ENCODE measurements at places on chromosomes 6 and 20. TPM values are rescaled to one million over a fixed set of nuclear protein-coding genes. Genes with fewer than 3 reads are reported as not detected.

GRCh38 chr20:45318386-45318939 is 10.4 kb upstream of the MATN4 start:
- no peak for DNase-seq

- no peak for DNase-seq
Observed at GRCh38 chr6:154252678-154253077, 103.9 kb downstream of the IPCEF1 start.

GRCh38 chr6:9485992-9486391 is 928.9 kb downstream of the TFAP2A start:
- no peak for DNase-seq

DNA sequence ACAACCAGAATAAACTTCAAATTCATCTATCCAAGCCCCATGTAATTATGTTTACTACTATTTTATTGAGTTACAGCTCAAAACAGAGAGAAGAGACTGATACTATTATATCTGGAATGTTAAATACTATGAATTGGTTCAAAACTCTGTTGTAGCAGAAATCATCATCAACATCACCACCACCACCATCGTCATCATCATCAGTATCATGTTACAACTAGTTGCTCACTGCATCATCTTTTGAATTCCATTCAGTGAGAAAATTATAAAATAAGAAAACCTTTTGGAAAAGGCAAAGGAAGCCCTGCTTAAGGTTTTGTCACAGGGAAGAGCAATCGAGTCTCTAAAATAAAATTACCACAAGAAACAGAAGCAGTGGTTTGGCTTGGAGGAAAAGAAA is 36.2 kb upstream of the THEMIS start:
- no peak for DNase-seq

- DNase-seq, result no peak
Observed at GRCh38 chr6:35282472-35282871, 15.1 kb upstream of the DEF6 start.

Gene ATP6V1G2
- 2.7 TPM for total RNA-seq

Gene EYA2
- total RNA-seq, result 5.1 TPM

Gene KCNK5
- 1.2 TPM for total RNA-seq

All from left cardiac atrium (tissue), 4 donors.